ENCODE measurements at places on chromosomes 6 and 20. TPM values are rescaled to one million over a fixed set of nuclear protein-coding genes. Genes with fewer than 3 reads are reported as not detected.

The TMEM151B gene
- total RNA-seq: not detected

The CD93 gene
- total RNA-seq: 24.5 TPM

The PTCRA gene
- not detected for total RNA-seq

The FOXS1 gene
- not detected for total RNA-seq

The MUC22 gene
- not detected for total RNA-seq

The RBPJL gene
- not detected for total RNA-seq

The HLA-DMB gene
- total RNA-seq: 25.2 TPM

GRCh38 chr6:54710456-54710855 is 136.1 kb upstream of the FAM83B start:
- no peaks in the 10 kb centered on the region for H3K27me3 ChIP-seq
- H3K4me1 ChIP-seq: no peaks in the 10 kb centered on the region
- H3K36me3 ChIP-seq: no peaks in the 10 kb centered on the region
- no peak for DNase-seq

DNA sequence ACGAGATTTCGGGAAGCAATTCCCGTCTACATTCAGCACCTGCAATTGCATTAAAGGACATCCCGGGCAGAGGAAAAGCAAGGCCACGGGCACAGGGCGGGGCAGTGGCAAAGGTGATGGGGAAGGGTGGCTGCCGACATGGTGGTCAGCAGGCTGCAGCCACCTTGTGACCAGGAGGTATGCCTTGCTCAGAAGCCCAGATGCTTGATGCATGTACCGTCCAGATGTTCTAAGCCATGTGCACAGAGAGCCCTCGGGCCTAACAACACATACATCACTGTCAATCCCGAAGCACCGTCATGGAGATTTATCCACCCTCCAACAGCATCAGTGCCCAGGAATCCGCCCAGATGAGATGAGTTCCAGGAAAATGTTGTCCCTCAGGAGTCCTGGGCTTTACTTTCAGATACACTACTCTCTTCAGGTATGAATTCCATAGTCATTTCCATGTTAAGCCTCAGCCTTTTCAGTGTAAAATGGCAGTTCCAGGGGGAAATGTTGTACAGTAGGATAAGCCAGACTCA is 77.8 kb upstream of the FRMD1 start:
- no peak overlapping the region for H3K4me3 ChIP-seq
- H3K4me1 ChIP-seq: peaks cover 2% of the 10 kb centered on the region
- H3K27ac ChIP-seq: no peak overlapping the region
- DNase-seq: no peak

- H3K4me3 ChIP-seq: no peak overlapping the region
- H3K27ac ChIP-seq: no peak overlapping the region
- H3K36me3 ChIP-seq: no peaks in the 10 kb centered on the region
- DNase-seq: no peak
Observed at GRCh38 chr6:53466257-53466656, 78.6 kb downstream of the GCLC start.

DNA sequence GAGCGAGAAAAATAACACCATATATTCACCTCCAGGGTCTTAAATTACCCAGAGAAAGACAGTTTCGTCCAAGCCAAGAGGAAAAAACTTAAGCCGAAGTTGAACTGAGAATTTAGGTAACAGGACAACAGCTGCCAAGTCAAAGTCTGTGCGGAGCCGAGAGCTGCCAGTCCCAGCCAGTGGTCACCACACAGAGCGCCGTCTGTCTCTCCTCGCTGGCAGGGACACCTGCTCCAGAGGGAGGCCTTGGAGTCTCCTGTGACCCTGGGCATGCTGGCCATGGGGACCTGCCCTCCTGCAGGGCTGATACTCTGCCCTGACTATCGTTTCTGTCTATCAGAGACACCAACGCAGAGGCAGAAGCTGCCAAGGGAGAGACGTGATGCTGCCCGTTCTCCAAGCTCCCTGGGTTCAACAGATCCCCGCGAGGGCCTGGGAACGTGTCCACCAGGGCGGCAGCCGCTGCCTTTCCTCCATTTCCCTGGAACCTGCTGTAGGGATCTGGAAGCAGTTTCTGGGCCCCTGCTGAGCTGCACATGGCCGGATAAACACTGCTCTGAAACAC is 341.3 kb downstream of the SMOC2 start:
- DNase-seq: no peak
- H3K27me3 ChIP-seq: no peaks in the 10 kb centered on the region
- no peak overlapping the region for H3K4me3 ChIP-seq
- H3K4me1 ChIP-seq: peaks cover 8% of the 10 kb centered on the region
- H3K36me3 ChIP-seq: no peaks in the 10 kb centered on the region

DNA sequence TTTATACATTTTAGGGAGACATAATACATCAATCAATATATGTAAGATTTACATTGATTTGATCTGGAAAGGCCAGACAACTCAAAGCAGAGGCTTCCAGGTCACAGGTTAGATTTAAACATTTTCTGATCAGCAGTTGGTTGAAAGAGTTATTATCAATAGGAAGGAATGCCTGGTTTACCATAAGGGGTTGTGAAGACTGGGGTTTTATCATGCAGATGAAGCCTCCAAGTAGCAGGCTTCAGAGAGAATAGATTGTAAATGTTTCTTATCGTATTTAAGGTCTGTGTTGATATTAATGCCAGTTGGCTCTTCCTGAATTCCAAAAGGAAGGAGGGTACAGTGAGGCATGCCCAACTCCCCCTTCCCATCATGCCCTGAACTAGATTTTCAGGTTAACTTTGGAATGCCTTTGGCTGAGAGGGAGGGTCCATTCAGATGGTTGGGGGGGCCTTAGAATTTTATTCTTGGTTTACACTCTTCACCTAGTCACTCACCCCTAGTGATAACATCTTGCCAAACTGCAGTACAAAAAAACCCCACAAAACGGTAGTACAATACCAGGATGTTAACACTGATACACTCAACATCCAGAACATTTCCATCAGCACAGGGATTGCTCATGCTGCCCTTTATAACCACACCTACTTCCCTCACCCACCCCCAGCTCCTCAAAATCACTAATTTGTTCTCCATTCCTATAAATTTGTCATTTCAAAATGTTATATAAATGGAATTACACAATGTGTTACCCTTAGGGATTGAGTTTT is 259.6 kb upstream of the PLN start:
- no peaks in the 10 kb centered on the region for H3K27me3 ChIP-seq
- no peak for DNase-seq

DNA sequence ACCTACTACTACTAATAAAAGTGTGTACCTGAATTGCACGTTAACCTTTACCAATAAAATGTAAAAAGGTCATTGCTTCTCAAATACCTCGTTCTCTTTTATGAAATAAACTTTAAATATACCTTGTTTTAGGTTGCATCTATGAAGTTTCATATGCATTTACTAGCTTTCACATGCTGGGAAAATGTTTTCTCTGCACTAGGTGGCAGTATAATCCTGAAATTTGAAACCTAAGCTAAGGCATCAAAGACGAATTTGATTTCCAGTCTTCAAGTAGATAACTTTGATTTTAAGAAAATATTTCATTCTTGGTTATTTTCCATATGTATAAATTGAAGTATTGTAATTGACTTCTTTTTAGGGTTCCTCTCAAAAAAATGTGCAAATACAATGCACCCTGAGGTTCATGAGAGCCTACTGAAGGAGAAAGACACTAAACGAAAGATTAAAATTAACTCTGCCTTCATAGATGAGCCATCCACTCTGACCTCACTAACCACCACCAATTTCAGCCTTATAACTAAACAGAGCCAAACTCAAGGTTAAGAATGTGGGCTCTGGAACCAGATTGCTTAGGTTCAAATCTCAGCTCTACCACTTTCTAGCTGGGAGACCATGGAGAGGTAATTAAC is 7.3 kb upstream of the COL9A1 start:
- H3K4me1 ChIP-seq: no peaks in the 10 kb centered on the region
- no peaks in the 10 kb centered on the region for H3K27me3 ChIP-seq
- no peaks in the 10 kb centered on the region for H3K36me3 ChIP-seq
- no peak for DNase-seq

- H3K4me1 ChIP-seq: no peaks in the 10 kb centered on the region
- H3K4me3 ChIP-seq: no peak overlapping the region
- H3K36me3 ChIP-seq: no peaks in the 10 kb centered on the region
- no peak for DNase-seq
Observed at GRCh38 chr6:43781941-43782704, 12.1 kb downstream of the VEGFA start.

- no peak for DNase-seq
- H3K36me3 ChIP-seq: no peaks in the 10 kb centered on the region
- no peak overlapping the region for H3K27ac ChIP-seq
- no peaks in the 10 kb centered on the region for H3K4me1 ChIP-seq
- H3K4me3 ChIP-seq: no peak overlapping the region
- H3K27me3 ChIP-seq: no peaks in the 10 kb centered on the region
Observed at GRCh38 chr6:33981861-33982260, 164.0 kb downstream of the GRM4 start.

DNA sequence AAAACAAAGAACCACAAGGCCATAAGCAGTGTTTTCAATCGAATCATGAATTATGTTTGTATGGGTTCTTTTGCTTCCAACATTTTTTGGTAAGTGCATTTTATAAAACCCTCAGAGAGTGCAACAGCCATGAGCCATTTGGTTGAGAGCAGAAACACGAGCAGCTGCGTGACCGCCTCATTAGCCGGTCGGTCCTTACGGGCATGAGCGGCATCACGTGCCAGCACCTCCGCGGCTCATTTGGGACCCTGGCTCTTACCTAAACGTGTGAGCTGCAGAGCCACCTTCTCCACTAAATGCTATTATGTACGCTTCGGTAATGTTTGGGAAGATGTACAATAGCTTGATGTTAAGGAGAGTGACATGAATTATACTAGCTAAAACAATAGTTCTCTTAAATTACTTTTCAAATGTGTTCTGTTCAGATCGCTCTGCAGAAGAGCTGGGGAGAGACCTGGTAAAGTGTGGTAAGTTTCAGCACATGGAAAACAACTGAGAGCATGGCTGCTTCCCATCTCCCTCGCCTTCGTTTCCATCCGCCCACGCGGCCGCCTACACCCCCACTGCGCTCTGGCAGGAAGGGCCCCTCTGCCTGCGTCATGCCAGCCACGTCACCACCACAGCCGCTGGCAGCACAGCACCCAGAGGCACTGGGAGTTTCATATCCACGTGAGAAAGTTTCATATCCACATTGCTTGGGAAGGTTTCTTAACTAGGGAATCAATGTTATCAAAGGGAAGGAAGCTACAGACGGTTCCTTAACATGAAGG is 23.7 kb upstream of the PDE10A start:
- no peak for DNase-seq
- H3K4me1 ChIP-seq: no peaks in the 10 kb centered on the region
- H3K27ac ChIP-seq: no peak overlapping the region
- H3K27me3 ChIP-seq: no peaks in the 10 kb centered on the region
- H3K36me3 ChIP-seq: no peaks in the 10 kb centered on the region

DNA sequence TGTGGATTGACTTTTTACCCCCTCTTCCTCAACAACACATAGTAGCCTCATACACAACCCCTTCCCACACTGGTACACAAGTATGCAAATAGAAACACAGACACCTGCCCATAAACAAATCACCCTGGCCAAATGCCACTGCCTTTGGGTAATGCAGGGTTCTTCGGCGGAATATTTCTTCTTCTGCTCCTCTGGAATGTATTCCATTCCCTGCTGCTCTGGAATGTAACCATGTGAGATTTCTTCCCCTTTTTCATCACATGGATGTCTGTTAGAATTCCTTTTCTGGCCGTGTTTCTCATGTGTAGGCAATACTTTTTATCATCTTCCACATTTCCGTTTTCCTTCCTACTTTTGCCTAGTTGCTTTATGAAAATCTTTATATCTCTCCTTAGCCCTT is 76.1 kb upstream of the TPD52L1 start:
- no peak overlapping the region for H3K4me3 ChIP-seq
- no peaks in the 10 kb centered on the region for H3K27me3 ChIP-seq
- no peak overlapping the region for H3K27ac ChIP-seq
- H3K4me1 ChIP-seq: no peaks in the 10 kb centered on the region

DNA sequence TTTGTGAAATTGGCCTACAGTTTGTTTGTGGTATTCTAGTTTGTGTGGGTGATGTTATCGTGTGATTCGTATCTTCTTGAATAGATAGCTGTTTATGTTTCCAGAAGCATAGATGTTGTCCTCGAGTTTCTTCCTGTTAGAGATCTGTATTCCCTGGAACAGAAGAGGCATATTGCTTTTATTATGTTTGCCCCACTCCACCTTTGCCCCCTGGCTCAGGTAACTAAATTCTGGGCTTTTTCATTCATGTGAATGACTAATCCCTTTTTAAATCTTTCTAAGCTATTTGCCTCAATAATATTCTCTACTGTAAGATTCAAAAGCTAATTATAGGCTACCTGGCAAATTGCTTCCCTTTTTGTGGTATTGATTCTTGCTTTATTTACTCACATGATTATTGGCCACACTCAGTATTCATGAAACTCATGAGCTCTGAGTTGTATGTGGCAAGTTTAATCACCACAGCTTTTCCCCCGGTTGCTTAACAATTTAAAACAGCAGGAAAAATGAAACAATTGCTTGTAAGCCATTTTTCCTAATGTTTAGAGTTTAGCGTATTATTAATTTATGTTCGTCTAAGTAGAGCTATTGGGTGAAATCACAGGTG is 12.6 kb downstream of the RNF217 start:
- no peak for DNase-seq
- peaks cover 2% of the 10 kb centered on the region for H3K4me1 ChIP-seq
- no peak overlapping the region for H3K27ac ChIP-seq
- no peak overlapping the region for H3K4me3 ChIP-seq

- DNase-seq: peak; percentile 98
- no peaks in the 10 kb centered on the region for H3K27me3 ChIP-seq
- peak overlapping the region; percentile 92 for H3K27ac ChIP-seq
- peaks cover 16% of the 10 kb centered on the region for H3K4me1 ChIP-seq
Observed at GRCh38 chr6:37239950-37240713, 17.4 kb upstream of the TBC1D22B start.

DNA sequence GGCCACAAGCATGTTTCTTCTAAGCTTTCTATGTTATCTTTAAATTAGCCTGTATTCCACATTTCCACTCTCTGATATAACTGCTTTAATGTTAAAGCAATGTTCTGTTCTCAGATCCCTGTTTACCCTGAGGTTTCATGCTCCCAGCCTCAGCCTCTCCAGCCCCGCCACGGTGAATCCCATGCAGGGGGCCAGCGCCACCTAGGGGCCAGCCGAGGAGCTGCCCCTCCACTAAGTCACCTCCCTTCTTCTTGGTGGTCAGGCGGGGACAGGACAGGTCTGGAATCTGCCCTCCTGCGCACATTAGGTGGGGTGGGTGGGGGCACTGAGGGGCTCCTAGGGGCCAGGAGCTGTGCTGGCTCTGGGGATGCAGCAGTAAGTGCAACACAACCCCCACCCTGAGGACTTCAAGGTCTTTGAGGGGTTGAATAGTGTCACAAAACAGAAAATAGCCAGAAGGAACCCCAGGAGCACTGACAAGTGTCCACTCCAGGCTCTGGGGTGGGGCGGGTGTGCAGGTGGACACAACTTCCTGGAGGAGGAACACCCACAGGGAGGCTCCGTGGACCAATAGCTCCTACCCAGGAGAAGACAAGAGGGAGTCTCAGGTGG is 61.6 kb downstream of the RAB44 start:
- no peak overlapping the region for H3K4me3 ChIP-seq
- H3K4me1 ChIP-seq: no peaks in the 10 kb centered on the region
- no peaks in the 10 kb centered on the region for H3K27me3 ChIP-seq
- H3K27ac ChIP-seq: no peak overlapping the region
- H3K36me3 ChIP-seq: no peaks in the 10 kb centered on the region

Data from ovary (tissue), 10 donors.